ENCODE measurements at places on chromosomes 7 and 10. TPM values are rescaled to one million over a fixed set of nuclear protein-coding genes. Genes with fewer than 3 reads are reported as not detected.

DNA sequence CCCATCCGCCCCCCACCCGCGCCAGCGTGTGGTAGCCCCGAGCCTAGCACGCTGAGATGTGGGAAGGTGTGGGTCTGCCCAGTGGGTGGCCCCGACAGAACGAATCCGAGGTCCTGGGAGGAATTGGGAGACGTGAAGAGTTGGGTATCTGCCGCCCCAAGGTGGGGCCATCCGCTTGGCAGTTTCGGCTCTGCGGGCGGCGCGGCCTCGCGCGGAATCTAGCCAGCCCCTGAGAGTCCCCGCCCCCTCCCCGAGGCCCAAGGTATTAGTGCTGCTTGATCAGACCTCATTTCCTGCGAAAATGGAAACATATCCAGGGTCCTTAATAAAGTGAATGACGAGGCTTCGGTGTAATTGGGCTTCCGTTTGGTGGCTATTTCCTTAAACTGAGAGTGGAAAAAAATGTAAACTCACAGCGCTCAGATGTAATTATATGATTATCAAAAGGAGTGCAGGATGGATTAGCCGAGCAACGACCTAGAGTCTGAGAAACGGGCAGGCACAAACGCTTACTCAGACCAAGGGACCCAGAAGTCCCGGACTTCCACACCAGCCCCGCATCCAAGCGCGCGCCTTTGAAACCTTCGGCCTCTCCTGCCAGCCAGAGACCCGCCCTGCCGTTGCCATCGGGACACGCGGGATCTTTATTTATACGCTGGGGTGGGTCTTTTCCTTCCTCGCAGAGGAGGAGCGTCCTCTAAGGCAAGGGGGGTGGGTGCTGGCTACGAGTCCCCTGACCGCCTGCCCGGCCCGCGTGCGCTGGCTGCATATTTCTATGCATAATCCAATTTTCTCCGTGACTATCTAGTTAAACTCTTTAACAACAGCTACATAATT, 12.8 kb downstream of the LBX1 start:
- H3K36me3 ChIP-seq: no peaks in the 10 kb centered on the region
- H3K27me3 ChIP-seq: peaks cover 2% of the 10 kb centered on the region
- H3K27ac ChIP-seq: no peak overlapping the region
- no peak for DNase-seq

GRCh38 chr10:54148508-54148907, 652.5 kb downstream of the PCDH15 start:
- no peaks in the 10 kb centered on the region for H3K27me3 ChIP-seq
- no peaks in the 10 kb centered on the region for H3K36me3 ChIP-seq
- no peak overlapping the region for H3K27ac ChIP-seq
- no peaks in the 10 kb centered on the region for H3K4me1 ChIP-seq
- DNase-seq: no peak

DPP6 gene
- total RNA-seq: 1.6 TPM

DNA sequence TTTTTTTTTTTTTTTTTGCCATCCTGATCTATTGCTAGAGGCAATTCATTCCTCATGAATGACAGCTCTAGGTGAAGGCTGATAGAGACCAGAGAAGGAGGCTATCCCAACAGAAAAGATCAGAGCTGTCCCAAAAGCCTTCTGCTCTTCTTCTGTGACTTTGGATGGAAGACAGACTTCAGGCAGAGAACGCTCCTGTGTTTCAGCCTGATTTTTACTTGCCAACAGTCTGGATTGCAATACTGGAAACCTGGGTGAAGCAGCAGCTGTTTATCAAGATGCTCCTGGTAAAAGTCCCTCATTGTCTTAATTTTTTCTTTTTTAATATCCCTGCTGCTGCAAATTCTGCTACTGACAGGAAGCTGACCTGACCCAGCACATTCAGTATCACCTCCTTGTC, 219.5 kb downstream of the CCDC3 start:
- no peak for DNase-seq
- peaks cover 19% of the 10 kb centered on the region for H3K4me1 ChIP-seq
- H3K4me3 ChIP-seq: no peak overlapping the region

RNF148 gene
- 2.1 TPM for total RNA-seq

GRCh38 chr7:5626498-5626897, 155.0 kb downstream of the RNF216 start:
- DNase-seq: no peak
- no peak overlapping the region for H3K27ac ChIP-seq
- H3K36me3 ChIP-seq: peaks cover 8% of the 10 kb centered on the region
- peaks cover 29% of the 10 kb centered on the region for H3K4me1 ChIP-seq
